ENCODE measurements at places on chromosomes 3 and 15.
A peak's percentile ranks its signal among the peaks of the same experiment; 100 is the strongest.

DNA sequence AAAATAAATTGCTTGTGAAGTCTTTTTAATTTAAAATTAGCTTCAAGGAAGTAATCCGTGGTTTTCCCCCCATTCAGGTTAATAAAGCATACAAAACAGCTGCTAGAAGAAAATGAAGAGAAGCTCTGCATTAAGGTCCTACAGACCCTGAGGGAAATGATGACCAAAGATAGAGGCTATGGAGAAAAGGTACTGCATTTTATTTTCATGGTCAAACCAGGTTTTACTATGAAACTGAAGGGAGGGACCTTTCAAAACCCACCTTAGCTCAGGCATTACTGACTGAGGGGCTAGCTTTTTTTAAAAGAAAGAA lies 218.5 kb downstream of the ITPR1 start:
- DNase-seq: no peak

GRCh38 chr3:72756900-72757299 lies 91.3 kb downstream of the SHQ1 start:
- DNase-seq: peak; percentile 88

- DNase-seq: no peak
These were observed 2.1 kb upstream of the ALDH1A3 start for GRCh38 chr15:100877551-100877950.

GRCh38 chr3:106119614-106120082 lies 250.8 kb upstream of the CBLB start:
- peak; percentile 46 for DNase-seq

DNA sequence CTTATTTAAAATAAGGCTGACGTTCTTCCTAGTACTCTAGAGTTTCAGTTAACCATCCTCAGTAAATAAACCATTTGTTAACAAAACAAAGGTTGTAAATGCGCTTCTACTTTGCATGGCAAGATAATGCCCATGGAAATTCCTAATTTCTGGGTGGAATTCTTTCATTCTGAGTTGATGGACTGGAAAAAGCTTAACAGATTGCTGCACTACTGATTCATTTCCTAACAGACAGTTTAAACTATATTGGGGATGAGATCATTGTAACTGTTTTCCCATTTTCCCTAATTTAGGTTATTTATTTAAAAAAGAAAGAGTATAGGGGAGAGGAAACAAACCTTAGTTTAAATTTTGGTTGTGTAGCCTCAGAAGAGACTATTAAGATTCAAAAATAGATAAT lies 342.2 kb downstream of the NLGN1 start:
- no peak for DNase-seq

- no peak for DNase-seq
These were observed 179.4 kb upstream of the BCL6 start for GRCh38 chr3:187924651-187925050.

DNA sequence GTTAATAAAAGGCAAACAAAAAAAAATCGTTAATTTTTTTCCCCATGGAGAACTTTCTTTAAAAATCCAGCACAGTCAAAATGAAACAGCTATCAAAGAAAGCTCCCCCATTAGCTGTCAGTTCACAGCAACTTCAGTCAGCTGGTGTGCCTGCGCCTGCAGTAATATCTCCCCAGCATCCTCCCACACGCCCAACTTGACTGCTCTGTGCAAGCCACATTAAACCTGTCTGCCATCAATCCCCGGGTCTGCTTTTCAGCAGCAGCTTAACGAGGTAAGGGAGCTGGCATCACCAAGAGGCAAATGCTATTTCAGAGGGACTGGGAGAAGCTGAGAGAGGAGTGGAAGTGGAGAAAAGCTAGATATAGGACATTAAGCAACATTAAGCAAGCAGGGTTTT lies 337.5 kb downstream of the GAP43 start:
- DNase-seq: no peak

GRCh38 chr3:661356-661755 lies 431.5 kb upstream of the CNTN6 start:
- DNase-seq: no peak

DNA sequence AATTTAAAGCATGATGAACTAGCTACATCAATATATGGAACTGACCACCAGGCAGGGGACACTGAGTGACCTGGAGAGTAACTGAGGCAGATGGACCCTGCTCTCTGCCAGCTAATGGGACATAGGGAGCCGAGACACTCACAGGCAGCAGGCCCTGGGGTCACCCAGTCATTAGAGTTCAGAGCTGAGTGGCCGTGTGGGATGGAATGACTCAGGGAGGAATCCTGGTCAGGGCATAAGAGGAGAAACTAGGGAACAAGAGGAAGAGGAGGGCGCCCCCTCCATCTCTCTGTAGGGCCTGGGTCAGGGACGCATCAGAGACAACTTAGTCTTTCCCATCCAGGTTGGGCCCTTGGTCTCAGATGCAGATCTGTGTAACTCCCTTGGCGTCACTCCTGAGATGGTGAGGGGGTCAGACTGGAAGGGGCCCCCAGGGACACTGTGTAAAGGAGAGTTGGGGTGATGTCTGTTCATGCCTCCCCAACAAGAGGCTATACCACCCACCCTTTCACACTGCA lies 39.8 kb downstream of the CCDC12 start:
- no peak for DNase-seq

DNA sequence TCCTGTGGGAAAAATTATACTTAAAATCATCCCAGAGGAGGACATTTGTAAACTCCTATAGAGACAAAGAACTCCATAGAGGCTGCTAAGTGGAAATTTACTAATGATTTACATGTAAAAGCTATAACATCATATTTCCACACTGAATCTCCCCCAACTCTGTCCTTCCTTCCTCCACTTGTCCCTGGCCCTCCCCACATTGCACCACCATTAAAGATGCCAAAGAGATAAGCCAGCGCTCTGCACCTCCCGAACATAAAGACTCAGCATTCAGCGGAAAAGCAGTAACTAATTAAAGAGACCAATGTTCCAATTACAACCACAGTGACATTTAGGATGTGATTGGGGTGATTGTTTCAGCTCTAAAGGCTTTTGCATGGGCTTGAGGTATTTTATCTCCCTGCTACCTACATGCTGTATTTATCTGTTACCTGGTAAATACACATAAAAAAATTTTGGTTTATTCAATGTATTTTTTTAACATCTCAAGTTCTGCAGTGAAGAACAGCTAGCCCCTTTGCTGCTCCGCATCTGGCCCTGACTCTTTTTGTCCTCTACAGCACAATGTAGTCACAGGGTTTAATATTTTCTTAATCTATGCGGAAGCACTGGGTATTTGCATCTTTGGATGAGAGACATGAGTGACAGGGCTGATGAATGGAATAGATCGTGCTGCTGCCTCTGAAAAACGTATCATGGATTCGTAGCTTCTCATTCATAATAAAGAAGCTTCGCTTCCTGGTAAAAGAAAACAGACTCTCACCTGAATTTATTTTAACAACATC lies 35.3 kb upstream of the B3GNT5 start:
- no peak for DNase-seq

GRCh38 chr3:25372167-25372566 lies 55.9 kb upstream of the RARB start:
- DNase-seq: no peak

DNA sequence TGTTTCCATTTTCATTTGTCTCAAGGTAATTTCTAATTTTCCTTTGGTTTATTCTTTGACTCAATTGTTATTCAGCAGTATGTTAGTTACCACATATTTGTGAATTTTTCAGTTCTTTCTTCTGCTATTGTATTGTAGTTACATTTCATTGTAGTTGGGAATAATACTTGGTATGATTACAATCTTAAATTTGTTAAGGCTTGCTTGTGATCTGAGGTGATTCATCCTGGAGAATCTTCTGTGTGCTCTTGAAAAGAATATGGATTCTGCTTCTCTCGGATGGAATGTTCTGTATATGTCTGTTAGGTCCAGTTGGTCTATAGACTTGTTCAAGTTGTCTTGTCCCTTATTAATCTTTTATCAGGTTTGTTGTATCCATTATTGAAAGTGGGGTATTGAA lies 63.4 kb upstream of the VEPH1 start:
- no peak for DNase-seq

- no peak for DNase-seq
These were observed 144.3 kb upstream of the MRPS22 start for GRCh38 chr3:139199421-139200010.

GRCh38 chr3:179949412-179949811 lies 87.3 kb downstream of the PEX5L start:
- DNase-seq: no peak

- no peak for DNase-seq
These were observed 13.7 kb downstream of the USP13 start for GRCh38 chr3:179666436-179667035.

GRCh38 chr15:26883466-26883865 lies 16.6 kb downstream of the GABRA5 start:
- DNase-seq: no peak

GRCh38 chr15:84839714-84840113 lies 22.6 kb downstream of the ALPK3 start:
- DNase-seq: no peak

DNA sequence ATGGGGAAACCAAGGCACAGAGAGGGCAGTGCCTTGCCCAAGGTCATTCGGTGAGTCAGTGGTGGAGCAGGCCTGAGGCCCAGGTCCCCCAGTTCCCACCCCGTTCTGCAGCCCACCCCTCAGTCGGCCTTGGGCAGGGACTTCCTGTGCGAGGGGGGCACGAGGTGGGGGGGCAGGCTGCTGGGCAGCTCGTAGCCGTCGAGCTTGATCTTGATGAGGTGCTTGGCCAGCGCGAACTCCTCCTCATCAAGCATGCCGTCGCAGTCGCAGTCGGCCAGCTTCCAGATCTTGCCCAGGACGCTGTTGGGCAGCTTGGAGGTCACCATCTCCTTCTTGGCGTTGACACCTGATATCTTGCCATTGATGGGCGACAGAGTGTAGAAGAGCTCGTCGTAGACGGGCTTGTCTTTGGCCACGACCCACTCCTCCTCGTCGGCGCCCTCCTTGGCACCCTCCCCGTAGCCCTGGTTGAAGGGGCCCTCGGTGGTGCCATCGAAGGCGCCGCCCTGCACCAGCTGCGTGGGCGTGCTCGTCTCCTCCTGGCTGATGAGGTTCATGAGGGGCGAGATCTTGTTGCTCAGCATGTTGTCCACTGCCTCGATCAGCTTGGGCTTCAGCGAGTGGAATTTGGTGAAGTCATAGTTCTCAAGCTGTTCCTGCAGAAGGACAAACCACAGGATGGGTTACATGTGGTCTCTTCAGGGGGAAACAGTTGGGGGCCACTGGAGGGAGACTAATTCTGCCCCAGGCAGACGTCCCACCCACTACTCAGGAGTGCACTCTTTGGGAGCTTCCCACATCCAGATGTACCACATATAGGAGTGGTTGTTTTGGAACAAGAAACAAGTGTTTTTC lies 6.9 kb upstream of the SPTBN5 start:
- no peak for DNase-seq

DNA sequence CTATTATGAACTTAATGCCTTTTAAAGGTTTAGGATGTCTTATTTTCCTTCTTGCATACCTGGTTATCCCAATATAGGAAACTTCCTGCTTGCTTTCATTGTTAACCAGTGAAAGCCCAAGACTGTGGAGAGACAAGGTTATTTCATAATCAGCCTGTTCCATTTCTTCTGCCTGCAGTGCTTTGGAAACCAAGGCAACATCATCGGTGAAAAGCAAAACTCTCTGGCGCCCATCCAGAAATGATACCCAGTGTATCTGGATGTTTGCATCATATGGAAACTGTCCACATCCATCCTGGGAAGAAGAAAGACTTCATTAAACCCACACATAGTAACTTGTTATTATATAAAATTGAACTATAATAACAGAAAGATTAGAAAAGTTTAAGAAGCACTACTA lies 170.1 kb downstream of the VPS13C start:
- DNase-seq: peak; percentile 10

DNA sequence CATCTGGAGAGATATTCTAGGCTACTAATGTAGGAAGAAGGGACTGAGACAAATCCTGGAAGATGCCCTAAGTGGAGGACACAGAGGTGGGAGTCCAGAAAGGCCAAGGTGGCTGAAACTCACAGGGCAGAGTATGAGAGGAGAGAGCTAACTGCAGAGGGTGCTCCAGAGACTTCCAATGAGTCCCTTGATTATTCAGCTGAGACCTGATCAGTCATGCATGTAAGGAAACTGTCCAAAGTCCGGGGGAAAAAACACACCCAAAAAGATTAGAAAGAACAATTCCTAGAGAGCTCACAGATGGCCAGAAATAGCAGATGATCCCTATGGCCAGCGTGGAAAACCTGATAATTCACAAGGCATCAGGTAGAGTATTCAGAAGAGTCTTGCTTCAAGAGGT lies 18.7 kb upstream of the FOXP1 start:
- DNase-seq: no peak

GRCh38 chr3:58034738-58035523 lies 26.7 kb downstream of the FLNB start:
- peak; percentile 83 for DNase-seq

DNA sequence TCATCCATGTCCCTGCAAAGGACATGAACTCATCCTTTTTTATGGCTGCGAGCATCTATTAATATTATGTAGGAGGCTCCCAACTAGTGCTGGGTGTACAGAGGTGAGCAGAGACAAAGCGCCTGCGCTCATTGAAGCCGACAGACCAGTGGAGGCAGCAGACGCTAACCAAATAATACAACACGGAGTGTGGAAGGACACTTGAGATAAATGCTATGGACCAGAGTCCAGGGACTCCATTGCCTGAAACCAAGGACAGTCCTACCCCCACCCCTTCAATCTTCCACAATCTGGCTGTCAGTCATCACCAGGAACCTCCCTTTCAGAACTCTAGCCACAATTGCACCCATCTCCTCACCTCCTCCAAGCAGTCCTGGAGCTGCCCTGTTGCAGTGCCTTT lies 41.5 kb downstream of the KLHL6 start:
- no peak for DNase-seq

GRCh38 chr3:161163297-161163696 lies 57.8 kb upstream of the NMD3 start:
- DNase-seq: peak; percentile 47

GRCh38 chr3:12201813-12202212 lies 43.1 kb upstream of the TIMP4 start:
- no peak for DNase-seq

DNA sequence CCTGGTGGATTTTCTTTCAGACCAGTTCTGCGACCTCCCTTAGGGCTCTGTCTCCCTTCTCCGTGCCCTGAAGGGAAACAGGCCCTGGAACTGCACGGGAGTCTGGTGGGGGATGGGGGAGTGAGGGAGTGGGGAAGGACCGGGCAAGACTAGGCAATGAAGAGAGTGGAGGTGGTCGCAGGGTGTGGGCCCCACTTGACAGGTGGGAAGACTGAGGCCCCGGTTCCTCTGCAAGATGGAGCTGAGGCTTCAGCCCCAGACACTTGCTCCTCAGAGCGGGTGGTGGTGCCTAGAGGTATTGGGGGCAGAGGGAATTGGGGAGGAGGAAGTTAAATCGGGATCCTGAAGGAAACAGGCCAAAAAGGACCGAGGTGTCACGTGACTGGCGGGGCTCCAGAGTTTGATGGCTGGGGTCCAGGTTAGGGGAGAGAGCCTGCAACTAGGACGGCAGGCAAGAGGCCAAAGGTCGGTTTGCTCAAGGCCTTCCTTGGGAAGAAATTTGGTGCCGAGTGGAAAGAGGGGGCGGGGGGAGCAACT lies 597 bp upstream of the CAMK1 start:
- DNase-seq: no peak
